ENCODE measurements at places on chromosomes 5 and 9.

- no peak for DNase-seq
Measured at GRCh38 chr5:143771189-143771588, 40.8 kb upstream of the HMHB1 start.

GRCh38 chr5:142663246-142663645, 22.6 kb downstream of the FGF1 start:
- no peak for DNase-seq

DNA sequence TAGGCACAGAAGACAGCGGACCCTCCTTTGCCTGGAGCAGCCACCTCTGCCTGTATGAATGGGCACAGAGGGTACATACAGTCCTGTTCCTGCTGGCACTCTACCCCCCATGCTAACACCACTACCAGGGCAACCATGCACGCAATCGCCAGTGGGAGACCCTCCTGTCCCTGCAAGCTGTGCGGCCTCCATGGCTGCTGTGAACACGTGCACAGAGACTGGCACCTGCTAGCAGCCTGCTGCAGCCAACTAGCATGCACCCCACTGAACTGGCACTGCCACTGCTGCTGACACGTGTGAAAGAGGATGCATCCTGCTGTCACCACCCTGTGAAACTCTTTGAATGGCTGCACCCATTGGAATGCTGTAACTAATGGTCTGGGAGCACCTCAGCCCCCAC, 885.2 kb upstream of the ARRDC3 start:
- DNase-seq, result no peak

DNA sequence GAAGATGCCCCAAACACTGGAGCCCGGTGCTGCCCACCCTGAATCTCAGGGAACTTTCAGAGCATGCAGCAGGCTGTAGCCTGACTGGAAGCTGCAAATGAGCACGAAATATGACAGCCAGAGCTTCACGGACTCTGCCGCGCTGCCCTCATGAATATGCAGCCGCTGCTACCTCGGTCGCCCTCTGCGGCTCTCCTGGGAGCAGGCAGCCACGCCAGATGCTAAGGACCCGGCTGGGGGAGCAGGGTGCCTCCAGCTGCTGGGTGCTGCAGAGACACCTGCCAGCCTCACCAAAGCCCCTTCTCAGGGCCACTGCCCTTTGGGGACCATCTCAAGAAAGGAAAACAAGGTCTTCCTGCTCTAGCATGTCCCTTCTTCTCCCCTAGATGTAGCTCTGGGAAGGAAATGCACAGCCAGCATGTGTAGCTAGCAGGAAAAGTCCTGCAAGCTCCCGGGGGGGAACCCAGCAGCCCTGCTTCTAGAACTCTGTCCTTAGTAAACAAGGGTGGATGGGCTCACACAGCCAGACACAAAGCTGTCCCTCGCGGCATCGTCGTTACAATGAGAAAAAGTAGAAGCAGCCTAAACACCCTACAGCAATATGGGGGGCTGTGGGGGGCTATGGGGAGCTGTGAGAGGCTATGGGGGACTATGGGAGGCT, 56.8 kb upstream of the OLFM1 start:
- DNase-seq, result no peak

DNA sequence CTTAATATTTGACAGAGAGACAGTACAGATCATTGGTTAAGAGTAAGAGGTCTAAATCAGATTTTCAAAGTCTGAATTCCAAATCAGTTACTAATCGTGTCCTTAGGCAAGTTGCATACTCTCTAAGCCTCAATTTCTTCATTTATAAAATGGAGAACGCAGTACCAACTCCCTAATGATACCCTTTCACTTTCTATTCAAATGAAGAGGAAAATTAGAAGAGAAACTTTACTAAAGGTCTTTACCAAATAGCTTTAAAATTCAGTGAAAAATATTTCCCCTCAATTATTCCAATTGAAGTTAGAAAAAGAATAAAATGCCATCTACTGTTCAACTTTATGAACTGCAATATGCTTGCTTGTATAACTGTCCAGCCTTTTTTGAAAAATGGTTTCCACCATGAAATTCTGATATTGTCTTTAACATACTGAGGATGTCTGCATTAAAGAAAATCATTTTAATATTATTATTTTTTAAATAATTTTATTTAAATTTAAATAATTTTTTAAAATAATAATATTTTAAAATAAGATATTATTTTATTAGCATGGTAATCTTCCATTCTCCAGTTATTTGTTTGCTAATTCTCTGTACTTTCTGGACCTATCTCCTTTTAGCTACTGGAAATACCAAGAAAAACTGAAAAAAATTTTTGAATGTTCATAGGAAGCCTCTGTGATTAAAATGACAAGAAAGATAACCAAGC, 36.0 kb downstream of the POC5 start:
- DNase-seq, result peak; percentile 66

DNA sequence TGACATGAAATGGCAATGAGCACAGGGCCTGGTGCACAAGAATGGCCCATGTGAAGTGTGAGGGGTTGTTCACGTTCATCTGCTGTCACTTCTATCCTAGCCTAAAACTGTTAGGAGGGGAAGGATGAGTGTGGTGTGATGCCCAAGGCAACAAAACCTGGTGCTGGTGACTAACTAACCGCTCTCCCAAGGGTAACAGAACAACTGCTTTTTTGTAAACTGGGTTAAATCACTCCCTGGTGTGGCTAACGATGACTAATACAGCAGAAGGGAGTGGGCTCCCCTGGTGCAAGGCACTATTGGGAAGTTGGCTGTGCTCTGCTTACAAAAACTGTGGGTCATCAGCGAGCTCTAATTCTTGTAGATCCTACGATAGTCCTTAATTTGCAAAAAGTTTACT, 103.2 kb upstream of the VCAN start:
- DNase-seq, result peak; percentile 35

DNA sequence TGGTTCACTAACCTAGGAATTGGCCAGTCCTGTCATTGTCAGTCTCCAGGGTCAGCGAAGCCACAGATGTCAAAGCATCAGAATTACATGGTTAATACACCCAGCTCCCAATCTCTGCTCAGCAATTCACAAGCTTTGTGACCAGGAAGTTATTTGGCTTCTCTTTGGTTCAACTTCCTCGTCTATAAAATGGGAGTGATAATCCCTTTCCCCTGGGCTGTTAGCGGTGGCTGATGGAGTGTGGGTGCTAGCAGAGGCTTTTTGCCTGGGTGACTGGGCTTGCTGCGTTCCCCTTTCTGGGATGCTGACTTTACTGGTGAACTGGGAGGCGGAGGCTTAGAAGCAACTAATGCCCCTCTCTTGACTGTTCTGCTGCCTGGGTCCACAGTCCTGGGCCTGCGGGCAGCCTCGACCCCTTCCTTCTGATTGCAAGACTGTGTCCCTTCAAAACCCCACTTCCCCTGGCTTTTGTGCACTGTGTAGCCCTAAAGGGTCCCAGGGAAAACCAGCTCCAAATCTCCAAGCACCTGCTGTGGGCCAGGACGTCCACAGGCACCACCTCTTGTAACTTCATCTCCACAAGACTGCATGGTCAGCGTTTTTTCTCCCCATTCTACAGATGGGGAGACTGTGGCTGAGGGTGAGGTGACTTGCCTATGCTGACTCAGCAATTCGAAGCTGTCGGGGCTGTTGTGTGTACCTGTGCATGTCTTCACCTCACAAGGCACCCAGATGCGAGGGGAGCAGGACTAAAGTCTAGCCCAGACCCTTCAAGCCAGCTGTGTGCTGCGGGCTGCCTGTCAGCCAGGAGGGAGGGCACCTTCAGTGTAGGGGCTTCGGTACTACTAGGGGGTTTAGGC, 45.2 kb upstream of the NEURL1B start:
- no peak for DNase-seq

- no peak for DNase-seq
Measured at GRCh38 chr9:96048956-96049831, 173.7 kb downstream of the ERCC6L2 start.

DNA sequence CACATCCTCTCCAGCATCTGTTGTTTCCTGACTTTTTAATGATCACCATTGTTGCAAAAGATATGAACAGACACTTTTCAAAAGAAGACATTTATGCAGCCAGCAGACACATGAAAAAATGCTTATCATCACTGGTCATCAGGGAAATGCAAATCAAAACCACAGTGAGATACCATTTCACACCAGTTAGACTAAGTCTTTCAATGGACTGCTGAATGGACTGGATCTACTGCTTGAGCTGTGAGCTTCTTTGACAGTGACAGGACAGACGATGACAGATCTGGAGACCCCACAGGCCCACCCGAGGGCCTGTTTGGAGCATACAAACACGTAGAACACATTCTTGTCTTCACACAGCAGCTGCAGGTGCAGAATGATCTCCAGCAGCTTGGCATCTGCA, 266.1 kb upstream of the RIOK2 start:
- DNase-seq, result no peak

GRCh38 chr5:94218374-94218773, 400.0 kb downstream of the KIAA0825 start:
- peak; percentile 61 for DNase-seq

DNA sequence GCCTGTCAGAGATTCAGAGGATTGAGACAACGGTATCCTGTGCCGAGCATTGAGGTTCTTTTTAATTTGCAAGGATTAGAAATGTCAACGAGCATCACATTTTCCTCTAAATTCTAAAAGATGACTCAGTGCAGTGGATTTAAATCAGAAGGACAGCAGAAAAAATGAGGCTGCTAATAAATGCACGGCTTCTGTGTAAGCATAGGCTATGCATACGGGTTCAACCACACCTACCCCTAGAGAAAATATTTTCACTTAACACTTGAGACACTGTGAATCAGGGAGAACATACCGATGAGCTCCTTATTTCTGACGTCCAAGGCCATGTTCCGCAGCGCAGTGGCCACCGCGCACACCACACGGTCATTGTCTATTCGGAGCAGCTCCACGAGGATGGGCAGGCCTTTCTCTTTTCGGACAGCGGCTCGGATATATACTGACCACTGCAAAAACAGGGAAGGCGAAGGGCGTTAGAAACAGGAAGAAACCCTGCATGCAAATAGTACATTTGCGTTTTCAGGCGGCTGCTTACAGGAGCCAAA, 321.4 kb upstream of the DAP start:
- DNase-seq, result no peak

GRCh38 chr5:432928-433791, 9.8 kb upstream of the EXOC3 start:
- DNase-seq, result no peak

DNA sequence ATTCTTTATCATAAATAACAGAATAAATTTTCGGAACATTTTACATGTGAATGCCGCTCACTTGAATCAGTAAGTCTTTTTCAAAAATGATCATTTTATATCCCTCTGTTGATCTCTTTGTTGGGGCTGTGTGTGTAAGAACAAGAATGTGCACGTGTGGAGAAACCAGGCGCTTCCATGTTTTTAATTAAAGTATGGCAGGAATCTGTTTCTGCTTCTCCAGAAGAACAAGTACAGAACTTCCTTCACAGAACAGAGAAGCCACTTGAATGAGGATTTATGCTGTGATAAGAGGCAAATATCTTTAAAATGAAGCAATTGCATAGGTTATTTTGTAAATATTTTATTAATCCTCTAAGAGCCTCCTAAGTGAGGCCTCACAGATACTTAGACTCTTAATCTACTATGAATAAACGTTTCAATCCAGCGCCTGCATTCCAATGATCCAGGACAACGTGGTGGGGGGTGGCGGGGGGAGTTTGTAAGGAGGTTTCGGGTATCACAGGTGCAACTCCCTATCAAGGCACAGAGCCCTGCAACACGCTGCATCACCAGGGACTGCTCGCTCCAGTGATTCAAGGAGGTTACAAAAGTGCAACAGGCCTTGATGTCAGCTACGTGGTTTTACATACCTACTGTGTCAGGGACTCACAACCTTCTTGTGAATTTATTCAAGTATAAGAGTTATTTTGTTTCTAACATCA, 409.2 kb downstream of the BNC2 start:
- DNase-seq, result no peak

- peak; percentile 14 for DNase-seq
Measured at GRCh38 chr5:175728885-175729828, 71.3 kb downstream of the HRH2 start.

DNA sequence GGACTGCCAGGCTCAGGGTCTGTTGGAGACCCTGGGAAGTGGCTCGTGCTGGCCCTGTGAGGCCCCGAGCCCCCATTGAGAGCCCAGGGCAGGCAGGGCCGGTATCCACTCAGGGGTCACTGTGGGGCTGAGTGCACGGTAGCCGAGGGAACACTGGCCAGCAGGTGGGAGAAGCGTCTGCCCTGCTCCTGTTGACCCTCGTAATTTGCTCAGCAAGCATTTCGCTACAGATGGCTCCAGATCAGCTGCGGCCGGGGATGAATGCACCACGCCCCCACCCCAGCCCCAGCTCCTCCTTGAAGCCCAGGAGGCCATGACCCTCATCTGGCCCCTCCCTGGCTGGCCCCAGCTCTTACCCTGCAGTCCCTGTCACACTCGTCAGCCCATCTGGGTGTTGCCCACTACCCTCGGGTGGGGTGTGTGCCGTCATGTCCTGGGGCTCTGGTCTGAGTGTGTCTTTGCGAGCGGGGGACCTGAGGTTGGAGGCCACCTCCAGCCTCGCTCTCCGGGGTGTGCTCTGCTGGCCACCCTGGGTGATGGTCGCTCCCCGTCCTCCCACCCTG, 6.1 kb upstream of the NRARP start:
- DNase-seq, result no peak

DNA sequence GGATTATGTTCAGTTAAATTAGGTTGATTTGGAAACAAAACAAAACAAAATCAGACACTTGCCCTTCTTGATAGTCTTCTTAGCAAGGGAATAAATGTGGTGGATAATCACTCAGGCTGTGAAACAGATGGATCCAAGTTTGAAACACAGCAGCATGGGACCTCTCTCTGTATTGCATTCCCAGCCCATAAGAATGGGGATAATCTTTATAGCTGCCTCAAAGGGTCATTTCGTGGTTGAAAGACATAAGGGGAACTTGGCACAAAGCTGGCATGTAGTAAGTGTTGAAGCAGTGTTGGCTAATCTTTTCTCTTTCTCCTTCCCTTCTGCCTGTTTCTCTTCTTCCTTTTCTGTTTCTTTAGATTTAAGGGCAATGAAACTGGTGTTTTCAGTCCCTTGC, 333.9 kb upstream of the TLE4 start:
- DNase-seq, result no peak

- no peak for DNase-seq
Measured at GRCh38 chr5:5523066-5523505, 100.6 kb downstream of the ICE1 start.

- no peak for DNase-seq
Measured at GRCh38 chr5:89710006-89710405, 699.5 kb downstream of the CETN3 start.

DNA sequence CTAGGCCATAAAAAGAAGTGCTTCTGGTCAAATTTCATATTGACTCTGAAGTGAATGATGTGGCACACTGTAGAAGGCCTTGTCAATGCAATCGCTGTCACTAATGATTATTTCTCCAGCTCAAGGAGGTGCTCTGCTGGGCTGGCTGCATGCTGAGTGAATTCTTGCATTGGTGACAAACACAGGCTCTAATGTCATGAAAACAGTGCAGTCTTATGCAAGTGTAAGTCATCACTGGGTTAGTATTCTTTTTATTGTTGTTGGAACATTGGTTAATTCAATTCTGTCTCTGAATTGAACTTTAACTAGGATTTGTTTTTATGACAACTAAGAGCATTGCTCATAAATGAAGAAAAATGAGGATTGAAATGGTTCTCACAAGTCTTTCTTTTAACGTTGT, 57.3 kb upstream of the CD180 start:
- peak; percentile 35 for DNase-seq
